ENCODE measurements at places on chromosomes 13 and 19.
A peak's percentile ranks its signal among the peaks of the same experiment; 100 is the strongest.

GRCh38 chr19:38745316-38745715 lies 1.0 kb upstream of the CAPN12 start:
- DNase-seq = no peak

- DNase-seq = no peak
Measured at GRCh38 chr19:4971424-4971793, 2.5 kb downstream of the KDM4B start.

- peak; percentile 89 for DNase-seq
Measured at GRCh38 chr13:39148513-39148961, 110.3 kb downstream of the NHLRC3 start.

GRCh38 chr19:8575467-8575997 lies 1.7 kb downstream of the MYO1F start:
- peak; percentile 39 for DNase-seq

DNA sequence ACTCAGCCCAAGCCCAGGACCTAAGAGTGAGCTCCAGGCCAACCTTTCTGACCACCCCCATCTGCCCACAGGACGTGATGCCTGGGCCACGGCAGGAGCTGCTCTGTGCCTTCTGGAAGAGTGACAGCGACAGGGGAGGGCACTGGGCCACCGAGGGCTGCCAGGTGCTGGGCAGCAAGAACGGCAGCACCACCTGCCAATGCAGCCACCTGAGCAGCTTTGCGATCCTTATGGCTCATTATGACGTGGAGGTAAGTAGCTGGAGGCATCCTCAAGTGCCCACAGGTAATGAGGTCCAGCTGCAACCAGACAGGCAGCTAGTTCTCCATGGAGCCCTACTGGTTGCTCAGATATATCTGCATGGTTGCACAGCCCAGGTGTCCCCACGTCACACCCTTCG lies 14.8 kb downstream of the DDX39A start:
- no peak for DNase-seq

- DNase-seq = no peak
Measured at GRCh38 chr13:29999492-30000369, 149.3 kb upstream of the UBL3 start.

DNA sequence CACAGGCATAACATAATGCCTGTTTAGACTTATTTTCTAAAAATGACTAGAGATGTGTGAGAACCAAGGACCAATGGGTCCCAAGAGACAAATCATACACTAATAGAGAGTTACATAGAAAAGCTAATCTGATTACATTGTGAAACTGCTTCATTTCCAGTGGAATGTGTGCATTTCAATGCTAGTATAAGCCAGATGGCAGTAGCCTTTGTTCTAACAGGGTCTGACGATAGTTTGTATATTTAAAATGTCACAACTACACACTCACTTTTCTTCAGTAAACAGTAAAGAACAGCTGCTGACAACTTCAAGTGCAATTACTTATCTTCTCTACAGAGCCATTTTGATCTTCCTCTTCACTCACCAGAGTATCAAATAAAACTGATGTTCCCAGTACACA lies 4.3 kb upstream of the SLITRK5 start:
- no peak for DNase-seq

- DNase-seq = peak; percentile 70
Measured at GRCh38 chr13:98451676-98452470, 125.0 kb downstream of the STK24 start.

DNA sequence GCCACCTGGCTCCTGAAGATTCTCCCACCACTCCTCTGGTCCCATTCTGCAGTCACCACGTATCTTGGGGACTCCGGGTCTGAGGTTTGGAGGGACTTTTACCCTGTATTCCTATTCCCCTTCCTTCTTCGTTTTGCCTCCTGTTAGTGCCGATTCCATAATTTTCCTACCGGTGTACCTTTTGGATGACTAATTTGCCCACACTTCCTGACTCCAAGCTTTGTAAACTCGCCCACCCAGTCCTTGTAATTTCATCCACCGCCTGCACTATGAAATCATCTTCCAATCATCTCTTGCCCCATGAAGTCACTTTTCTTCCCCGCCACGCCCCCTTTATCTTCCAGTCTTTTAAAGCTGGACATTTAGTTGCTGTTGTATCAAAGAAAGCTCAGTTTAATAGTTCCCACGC lies 572 bp downstream of the UCHL3 start:
- peak; percentile 62 for DNase-seq

- no peak for DNase-seq
Measured at GRCh38 chr19:27777726-27778125, 1435.2 kb downstream of the UQCRFS1 start.

- DNase-seq = peak; percentile 63
Measured at GRCh38 chr19:40348961-40349507, 539 bp downstream of the PLD3 start.

DNA sequence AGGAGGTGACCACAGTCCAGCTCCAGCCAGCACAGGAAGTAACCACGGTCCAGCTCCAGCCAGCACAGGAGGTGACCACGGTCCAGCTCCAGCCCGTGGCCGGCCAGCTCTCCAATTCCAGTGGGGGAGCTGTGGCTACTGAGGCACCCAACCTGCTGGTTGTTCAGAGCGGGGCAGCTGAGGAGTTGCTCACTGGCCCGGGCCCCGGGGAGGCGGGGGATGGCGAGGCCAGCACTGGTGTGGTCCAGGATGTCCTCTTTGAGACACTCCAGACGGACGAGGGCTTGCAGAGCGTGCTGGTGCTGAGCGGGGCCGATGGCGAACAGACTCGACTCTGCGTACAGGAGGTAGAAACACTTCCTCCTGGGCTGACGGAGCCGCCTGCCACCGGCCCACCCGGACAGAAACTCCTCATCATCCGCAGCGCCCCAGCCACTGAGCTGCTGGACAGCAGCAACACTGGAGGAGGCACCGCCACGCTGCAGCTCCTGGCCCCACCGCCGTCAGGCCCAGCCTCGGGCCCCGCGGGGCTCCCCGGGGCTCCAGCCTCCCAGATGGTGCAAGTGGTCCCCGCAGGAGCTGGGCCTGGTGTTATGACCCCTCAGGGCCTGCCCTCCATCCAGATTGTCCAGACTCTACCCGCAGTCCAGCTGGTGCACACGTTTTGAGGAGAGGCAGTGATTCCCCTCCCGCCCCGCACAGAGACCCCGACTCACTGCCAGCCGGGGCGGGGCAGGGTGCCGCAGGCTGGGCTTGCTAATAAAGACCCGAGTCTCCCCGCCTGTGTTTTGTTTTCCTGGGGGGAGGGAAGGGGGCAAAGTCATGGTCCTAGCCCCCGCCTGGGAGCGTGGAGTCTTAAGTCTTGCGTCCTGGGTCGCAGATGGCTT lies 1.0 kb upstream of the NAT14 start:
- DNase-seq = no peak

- DNase-seq = no peak
Measured at GRCh38 chr19:1222394-1222793, 15.4 kb downstream of the CBARP start.

DNA sequence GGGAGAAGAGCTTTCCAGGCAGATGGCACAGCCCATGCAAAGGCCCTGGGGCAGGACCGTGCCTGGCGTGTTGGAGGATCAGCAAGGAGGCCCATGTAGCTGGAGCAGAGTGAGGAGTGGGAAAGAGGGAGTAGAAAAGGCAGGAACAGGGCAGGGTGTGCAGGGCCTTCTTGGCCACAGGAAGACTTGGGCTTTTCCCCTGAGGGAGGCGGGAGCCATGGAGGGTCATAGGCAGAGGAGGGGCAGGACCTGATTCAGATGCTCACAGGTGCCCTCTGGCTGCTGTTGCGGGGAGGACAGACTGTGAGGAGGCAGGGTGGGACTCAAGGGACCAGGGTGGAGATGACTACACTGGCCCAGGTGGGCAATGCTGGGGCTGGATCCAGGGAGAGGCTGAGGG lies 13.8 kb upstream of the PTPRS start:
- DNase-seq = no peak
